HuH-7.5 (cell line): ENCODE measurements at places on chromosomes 12 and 14.

DNA sequence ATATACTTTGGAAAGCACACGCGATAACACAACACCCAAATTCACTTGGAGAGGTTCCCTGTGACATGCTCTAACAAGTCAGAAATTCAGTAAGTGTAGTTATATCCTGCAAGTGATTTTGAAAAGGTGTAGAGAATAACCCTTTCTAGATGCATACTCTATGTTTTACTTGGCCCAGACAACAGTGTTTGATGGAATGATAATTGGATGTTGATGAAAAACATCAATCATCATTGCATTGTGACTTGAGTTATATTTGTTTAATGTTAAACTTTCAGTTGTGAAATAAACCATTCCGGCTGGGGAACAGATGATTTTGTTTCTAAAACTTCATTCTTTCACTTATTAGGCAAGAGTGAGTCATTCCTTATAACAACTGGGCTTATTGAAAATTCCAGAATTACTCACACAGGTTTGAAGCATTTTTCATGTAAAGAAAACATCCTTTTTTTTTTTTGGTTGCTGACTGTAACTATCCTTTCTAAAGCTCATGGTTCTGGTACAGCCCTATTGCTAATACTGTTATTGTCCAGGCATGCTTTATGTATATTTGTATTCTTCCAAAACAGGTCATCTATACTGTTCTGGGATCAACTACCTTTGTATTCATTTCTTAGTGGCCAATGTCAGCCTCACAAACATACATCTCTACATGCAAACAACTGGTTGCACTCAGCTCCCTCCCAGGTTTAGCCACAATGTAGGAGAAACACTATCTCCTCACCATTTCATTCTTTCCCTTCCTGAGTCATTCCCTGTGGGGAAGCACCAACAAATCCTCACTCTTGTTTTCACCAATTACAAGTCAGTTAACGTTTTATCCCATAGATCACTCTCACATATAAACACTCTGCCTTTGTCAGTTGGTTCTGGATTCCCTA is 121.2 kb upstream of the LRIG3 start:
- no peak for DNase-seq

- no peak for DNase-seq
Measured at GRCh38 chr12:132427999-132428935, 61.7 kb upstream of the FBRSL1 start.

- no peak for DNase-seq
Measured at GRCh38 chr12:89156340-89156739, 196.0 kb downstream of the DUSP6 start.

DNA sequence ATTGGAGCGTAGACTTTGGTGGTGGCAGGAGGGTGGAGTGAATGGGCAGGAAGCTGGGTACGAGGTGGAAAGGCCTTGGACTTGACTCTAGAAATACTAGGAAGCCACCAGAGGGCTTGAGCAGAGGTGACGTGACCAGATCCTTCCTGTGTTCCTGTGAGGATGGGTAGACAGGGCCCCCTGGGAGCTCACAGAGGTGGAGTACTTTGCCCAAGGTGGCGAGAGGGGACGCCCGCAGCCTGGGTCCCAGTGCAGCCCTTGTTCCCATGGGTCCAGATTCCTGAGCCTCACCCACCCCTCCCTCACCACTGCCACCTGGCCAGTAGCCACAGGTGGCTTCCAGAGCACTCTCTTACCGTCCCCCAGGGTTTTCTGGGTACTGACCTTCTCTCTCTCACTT is 89.8 kb downstream of the KIF26A start:
- no peak for DNase-seq

- DNase-seq = no peak
Measured at GRCh38 chr14:34362641-34363251, 99.3 kb downstream of the SPTSSA start.

GRCh38 chr12:133180669-133181068 is 626 bp upstream of the ZNF268 start:
- DNase-seq = no peak

GRCh38 chr14:66069830-66070541 is 416.2 kb upstream of the CCDC196 start:
- DNase-seq = no peak

DNA sequence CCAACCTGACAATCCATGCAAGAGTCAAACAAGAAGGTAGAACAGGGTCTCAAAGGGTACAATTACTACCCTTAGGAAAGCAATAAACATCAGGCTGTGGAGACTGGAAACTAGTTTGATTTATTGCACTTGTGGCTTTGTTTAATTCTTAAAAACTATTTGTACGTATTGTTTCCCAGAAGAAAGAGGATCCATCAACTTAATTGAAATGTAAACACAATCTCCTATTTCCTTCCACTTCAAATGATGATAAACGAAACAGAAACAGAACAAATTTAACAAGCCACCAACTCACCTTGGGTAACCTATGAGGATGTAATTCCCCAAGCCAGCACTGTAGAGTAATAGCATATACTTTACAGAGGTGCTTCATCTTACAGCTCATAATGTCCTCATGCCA is 8.0 kb downstream of the STXBP6 start:
- DNase-seq = no peak

GRCh38 chr14:98701377-98701776 is 570.6 kb downstream of the BCL11B start:
- no peak for DNase-seq

- no peak for DNase-seq
Measured at GRCh38 chr12:67758119-67758518, 109.6 kb downstream of the DYRK2 start.

DNA sequence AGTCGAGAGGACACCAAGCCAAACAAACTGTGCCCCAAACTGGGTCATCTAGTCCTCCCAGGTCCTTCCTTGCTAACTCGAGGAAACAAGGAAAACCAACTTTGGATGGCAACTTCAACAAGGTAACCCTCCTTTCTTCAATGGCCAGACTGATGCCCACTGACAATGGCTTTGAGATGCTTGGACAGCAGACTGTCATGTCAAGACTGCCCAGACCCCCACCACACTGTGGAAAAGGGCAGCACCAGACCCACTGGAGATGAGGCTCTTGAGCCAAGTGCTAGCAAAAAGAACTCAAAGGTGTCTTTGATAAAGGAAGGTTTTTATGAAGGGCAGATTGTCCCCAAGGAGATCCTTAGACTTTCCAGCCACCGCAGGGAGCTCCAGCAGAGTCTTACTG is 9.0 kb upstream of the CDH24 start:
- DNase-seq = no peak

GRCh38 chr14:31828946-31829868 is 247.9 kb upstream of the ARHGAP5 start:
- DNase-seq = no peak

DNA sequence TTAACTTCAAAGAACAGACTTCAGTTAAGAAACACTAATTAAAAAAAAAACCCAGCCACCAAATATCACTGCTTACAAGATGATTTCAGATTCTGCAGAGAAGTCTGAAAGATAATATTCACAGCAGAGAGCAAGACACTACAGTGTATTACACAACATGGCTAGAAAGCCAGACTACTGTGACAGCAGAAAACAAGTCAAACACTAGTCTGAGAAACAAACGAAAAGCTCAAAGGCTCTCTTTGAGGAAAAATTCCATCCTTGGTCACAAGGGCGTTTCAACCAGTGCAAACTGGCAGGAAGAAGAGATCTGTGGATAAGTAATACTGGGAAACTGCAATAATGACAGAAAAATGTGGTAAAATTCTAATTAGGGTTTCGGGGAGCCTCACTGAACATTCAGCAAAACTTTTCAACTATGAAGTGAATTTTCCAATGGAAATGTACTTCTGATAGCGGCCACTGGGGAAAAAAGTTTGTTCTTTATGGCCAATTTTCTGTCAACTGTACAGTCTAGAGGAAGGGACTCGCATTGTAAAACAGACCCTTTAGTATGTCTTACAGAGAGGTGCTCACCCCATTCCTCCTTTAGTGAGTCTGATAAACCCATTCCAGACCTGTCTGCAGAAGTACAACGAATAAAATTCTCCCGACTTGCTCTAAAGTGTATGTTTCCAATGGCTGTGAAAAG is 50.4 kb downstream of the ACADS start:
- no peak for DNase-seq

- no peak for DNase-seq
Measured at GRCh38 chr12:3216097-3216496, 138.9 kb downstream of the TSPAN9 start.

DNA sequence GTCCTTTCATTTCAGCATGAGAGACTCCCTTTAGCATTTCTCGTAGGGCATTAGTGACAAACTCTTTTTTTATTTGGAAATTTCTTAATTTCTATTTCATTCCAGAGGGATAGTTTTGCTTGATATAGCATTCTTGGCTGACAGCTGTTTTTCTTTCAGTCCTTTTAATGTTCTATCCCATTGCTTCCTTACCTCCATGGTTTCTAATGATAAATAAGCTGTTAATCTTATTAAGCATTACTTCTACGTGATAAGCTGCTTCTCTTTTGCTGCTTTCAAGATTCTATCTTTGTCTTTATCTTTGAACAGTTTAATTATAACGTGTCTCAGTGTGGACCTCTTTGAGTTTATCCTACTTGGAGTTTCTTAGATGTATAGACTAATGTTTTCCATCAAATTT is 11.6 kb upstream of the TMEM63C start:
- DNase-seq = no peak

- no peak for DNase-seq
Measured at GRCh38 chr12:31205054-31205453, 120.9 kb downstream of the SINHCAF start.

DNA sequence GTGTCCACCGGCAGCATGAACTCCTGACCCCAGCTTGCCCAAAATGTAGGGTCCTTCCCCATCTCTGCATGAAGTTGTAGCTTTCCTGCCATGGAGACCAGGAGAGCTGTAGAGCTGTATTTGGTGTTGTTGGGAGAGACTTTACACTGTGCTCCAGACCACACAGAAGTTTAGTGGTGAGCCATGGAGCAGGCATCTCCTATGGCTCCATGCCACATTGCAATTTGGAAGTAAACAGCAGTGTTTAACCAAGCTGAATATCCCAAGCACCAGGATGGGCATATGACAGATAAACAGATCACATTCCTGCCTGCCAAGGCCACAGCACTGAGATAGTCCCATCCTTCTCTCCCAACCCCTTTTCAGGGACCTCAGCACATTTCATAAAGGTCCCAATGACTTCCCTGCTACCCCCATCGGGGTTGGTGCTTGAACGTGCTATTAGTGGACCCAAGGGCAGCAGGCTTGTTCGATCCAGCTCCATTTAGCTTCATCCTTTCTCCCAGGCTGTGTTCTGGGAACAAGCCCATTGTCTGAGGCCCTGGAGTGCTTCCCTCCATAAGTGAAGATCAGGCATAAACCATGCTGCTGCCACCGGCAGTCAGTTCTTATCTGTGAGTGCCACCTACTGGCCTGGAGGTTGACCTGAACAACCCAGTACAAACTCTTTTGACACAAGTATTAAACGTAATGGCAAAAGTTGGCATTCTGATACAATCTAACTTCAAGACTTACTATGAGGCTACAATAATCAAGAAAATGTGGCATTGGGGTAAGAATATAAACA is 172.3 kb upstream of the ATXN7L3B start:
- DNase-seq = no peak

DNA sequence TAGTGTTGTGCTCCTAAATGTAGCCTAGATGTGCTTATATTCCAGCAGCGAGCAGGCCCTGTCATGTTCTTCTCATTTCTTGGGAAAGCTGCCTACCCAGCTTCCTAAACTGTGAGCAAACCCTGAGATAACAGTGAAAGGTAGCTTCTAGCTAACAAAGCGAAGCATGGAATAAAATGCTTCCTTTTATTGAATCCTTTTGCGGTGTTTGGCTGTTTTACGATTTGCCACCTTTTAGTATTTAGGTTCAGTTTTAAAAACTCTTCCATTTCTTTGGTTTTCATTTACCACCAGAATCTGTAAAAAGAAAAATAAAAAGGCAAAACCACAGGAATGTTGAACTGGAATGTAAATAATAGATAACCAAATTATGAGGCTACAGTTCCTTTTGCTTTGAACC is 5.0 kb upstream of the PKP2 start:
- DNase-seq = no peak

DNA sequence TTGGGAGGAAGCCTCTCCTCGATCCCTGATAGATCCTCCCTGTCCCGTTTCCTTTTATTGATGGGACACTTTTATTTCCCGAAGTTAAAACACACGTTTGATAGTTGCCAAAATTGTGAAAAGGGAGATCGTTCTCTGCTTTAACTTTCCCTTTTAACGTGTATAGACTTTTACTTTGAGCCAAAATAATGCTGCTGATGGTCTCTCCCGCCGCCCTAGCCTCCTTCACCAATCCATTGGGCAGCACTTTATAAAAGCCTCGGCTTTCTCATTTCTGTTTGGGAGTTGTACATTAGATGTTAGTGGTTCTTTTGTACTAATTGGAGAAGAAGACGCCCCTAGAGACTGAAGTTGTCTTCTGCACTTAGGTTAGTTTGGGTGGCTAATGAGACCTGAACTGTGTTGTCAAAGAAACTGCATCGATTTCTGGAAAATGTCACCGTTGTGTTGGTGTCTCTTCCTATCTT is 1.4 kb downstream of the TMTC2 start:
- no peak for DNase-seq

- DNase-seq = no peak
Measured at GRCh38 chr14:86296173-86296572, 766.2 kb downstream of the FLRT2 start.

- DNase-seq = no peak
Measured at GRCh38 chr12:128259556-128260070, 7.4 kb upstream of the TMEM132C start.

GRCh38 chr14:77691259-77691658 is 16.6 kb downstream of the ALKBH1 start:
- DNase-seq = no peak

GRCh38 chr14:89498878-89499277 is 81.8 kb upstream of the FOXN3 start:
- no peak for DNase-seq

DNA sequence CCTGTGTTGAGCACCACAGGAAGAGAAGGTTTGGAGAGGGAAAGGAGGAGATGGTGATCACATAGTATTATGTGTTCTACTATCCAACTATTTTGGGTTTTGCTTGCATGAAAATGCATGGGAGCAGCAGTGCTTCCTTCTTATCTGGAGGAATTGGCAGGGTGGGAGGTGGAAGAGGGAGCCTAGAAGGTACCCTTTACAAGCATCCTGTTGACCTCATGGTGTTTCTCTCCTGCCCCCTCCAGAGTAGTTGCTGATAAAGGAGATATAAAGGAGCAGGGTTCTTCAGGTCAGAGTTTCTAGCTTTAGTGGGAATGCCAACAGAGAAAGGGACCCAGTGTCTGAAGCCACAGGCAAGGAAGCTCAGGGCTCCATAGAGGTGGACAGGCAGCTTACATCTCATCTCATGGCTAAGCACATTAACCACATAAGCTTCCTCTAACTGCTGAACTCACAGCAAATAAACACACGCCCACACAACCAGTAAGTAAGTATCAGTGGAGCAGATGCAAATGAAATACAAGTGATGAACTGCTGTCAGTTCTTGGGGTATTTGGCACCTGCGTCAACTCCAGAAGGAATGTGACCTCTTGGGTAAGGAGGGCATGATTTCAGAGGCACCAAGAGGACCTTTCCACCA is 174.2 kb upstream of the SLC38A2 start:
- DNase-seq = no peak

DNA sequence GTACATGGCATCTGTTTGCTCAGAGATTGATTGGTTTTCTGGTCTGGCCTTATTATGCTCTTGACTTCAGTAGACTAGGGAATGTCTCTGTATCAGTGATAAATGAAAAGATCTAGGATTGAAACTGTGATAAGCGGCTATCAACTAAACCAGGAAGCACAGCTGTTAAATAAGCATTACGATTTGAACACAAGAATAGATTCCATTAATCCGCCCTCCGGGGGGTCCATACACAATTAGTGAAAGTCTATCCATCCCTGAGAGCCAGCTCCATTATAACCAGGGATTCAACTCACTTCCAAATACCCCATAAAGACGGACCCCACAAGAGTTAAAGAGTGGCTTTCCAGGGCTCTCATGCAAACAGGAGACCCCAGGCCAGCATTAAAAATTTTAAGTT is 279.0 kb downstream of the GRIN2B start:
- DNase-seq = no peak
